Activated CD4-positive, CD25-positive, alpha-beta regulatory T cell treated with anti-CD3 and anti-CD28 coated beads, Interleukin-2, amount 50 U/mL, for 72 hours (primary cell): ENCODE measurements at places on chromosomes 12 and 14.

- DNase-seq: no peak
Measured at GRCh38 chr14:79421811-79422210, 789.5 kb downstream of the DIO2 start.

DNA sequence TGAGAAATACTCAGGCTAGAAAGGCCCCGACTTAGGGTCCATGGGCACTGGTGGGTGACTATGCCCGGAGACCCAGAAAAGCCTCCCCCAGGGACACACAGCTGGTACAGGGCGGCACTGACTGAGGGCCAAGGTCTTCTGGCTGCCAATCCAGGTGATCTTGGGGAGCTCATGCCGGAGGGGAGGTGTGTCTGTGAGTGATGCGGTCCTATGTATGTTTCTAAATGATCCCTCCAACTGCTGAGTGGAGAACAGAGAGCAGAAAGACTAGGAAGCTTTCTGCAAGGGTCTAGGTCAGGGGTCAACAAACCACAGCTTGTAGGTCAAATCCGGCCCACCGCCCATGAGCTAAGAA, 391 bp downstream of the SERPINA4 start:
- DNase-seq: no peak

DNA sequence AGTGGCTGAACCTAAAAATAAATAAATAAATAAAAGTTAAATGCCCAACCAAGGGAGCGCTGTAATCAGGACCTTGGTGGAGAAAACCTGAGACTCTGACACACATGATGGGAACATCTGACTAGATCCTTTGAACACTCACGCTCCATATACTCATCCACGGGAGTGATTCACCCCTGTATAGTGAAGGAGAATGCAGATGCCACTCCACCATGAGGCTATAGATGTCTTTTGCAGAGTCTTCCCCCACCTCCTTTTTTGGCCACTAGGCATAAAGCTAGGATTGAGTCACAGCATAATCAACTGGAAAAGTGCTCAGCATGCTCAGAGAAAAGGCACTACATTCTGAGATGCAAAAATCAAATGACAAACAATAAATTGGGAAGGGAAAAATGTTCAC, 19.0 kb downstream of the ADAM20 start:
- DNase-seq: no peak

- no peak for DNase-seq
Measured at GRCh38 chr12:120833849-120834248, 70.3 kb downstream of the SPPL3 start.

GRCh38 chr14:57875296-57875695, 9.4 kb upstream of the SLC35F4 start:
- DNase-seq: no peak

DNA sequence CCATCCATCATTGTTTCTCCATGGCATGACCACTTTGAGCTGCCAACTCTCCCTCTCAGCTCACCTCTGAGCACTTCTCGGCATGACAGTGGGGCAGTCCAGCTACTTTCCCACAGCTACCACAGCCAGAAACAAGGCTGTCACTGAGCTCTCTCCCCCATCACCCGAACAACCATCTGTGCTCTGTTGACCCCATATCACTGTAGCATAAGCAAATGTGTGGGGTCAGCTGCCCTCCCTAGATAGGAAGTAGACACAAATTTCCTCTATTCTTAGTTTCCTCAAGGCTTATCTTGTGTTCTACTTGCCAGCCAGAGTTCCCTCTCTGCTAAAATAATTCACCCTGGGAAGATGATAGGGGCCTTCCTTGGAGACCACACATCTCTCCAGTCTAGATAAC, 82.6 kb upstream of the FUT8 start:
- DNase-seq: no peak

DNA sequence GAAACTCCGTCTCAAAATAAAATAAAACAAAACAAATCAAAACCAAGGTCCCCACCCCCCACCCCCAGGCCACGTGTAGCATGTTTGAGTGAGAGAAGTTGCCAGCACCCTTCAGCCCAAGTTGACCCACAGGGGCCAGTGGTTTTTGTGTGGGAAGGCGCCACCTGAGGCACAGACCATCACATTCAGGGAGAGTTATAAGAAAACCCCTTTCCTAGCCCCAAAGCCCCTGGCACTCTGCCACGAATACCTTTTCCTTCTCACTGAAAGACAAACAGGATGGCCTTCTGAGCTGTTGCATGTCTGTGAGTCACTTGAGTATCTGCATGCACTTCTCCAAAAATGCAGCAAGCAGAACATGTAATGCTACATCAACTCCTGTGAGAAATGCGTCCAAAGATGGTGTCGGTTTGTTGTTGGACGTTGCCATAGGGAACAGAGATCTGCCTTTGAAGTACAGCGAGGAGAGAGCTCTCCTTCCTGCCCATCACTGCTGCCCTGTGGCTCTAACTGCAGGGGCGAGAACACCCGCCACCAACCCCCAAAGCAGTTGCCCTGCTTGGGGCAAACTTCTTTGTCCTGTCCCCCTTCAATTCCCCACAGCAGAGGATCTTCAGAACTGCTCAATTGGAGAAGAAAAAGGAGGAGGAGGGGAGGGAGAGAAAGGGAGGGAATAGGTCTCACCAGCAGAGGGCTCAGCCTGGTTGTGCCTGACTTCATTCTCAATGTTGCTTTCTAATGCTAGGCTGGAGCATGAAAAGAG, 2.7 kb upstream of the TRAF3 start:
- DNase-seq: peak; percentile 59

DNA sequence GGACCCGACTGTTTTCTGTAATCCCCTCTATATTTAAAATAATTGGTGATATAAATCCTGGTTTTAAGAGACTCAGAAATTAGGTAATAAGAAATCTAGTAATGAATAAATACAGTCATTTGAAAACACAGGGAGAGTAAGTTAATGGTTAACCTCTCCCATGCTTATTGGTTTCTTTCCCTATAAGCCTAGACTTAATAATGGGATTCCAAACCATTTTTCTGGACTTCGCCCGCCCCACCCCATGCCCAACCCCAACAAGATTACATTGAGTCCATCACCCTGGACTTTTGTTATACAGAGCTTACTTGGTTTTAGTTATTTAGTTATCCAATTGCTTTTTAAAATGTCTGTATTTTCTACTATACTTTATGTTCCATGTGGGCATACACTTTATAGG, 98.7 kb downstream of the WIF1 start:
- DNase-seq: no peak

GRCh38 chr12:2101359-2101758, 48.6 kb downstream of the CACNA1C start:
- no peak for DNase-seq

- no peak for DNase-seq
Measured at GRCh38 chr12:64103825-64104740, 118.0 kb downstream of the KICS2 start.

GRCh38 chr12:114313910-114314309, 92.0 kb downstream of the TBX5 start:
- no peak for DNase-seq
